NCI-H2029 (cell line): ENCODE measurements at places on chromosomes 4 and X.

GRCh38 chr4:116599859-116600258 is 485.5 kb downstream of the TRAM1L1 start:
- DNase-seq = no peak

DNA sequence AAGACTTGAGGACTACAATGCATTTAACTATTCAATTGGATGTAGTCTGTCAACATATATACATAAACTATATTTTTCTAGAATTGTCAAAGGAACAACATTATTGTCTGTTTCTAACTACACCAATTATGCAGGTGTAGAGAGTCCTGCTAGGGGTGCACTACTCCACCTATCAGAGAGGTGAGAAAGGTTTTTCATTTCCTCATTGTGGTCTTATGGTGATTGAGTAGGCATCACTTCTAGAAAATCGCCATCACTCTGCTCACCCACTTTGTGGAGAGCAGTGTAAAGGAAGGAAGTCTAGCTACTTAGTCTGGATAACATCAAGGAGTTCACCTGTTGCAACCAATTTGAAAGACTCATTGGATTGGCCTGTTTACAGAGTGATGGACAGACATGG is 4.4 kb upstream of the ADH1C start:
- no peak for DNase-seq

DNA sequence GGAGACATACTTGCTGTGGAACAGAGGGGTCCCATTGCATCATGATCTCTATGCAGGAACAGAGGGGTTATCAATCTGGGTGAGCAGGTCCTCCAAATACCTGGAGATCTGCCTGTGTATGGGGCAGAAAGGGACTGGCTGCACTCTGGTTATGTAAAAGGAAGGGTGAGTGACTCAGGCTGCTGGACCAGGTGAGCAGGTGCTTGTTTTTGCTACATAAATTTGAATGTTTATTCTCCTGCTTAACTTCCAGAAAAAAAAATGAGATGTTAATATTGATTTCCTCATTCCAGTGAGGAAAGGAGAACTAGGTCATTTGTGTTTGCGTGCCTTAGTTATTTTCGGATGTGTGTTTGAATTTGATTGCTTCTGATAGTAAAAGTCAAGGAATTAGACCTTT is 225.8 kb upstream of the TRAM1L1 start:
- DNase-seq = no peak

DNA sequence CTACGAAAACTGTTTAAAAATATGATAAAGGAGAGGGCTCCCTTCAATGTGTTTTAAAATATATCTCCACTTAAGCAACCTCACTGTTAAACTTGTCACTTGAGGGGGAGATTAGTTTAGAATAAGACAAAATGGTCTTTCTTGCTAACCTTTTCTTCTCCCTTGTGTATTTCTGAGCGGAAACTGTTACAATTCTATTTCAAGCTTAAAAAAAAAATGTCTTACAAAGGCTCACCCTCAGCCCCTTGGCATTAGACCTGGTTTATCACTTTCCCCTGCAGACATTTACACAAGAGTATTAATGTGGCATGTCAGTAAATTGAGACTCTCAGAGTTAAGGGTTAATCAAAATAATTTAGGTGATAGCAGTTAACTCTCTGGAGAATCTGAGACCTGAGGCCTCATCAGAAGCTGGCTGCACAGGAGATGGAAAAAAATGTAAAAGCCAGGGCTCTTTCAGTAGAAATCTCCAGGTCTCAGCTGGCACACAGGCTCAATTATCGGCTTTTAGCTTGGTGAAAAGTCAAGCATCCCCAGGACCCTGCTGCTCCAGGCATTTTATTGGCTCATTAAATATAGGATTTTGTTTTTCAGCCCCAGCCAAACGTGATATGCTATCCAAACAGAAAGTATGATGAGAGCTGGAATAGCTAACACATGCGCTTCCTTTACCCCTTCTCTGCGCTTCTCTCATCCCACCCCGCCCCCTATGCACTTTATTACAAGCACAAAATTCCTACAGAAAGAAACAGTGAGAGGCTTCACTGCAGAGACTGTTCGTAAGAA is 130.5 kb downstream of the PPA2 start:
- no peak for DNase-seq

DNA sequence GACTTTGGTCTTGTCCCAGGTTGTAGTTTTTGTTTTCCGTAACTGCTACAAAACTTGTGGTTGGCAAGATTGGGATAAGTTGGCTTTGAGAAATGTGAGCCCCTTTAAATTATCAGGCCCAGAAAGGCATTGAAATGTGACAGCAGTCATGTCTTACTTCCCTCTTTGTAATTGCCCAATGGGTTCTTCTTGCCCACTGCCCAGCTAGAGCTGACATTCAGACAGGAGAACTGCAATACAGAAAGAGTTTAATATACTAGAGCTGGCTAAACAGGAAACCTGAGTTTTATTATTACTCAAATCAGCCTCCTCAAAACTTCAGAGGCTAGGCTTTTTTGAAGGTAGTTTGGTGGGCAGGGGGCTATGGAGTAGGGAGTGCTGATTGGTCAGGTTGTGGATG is 288.3 kb downstream of the ZNF674 start:
- DNase-seq = no peak

DNA sequence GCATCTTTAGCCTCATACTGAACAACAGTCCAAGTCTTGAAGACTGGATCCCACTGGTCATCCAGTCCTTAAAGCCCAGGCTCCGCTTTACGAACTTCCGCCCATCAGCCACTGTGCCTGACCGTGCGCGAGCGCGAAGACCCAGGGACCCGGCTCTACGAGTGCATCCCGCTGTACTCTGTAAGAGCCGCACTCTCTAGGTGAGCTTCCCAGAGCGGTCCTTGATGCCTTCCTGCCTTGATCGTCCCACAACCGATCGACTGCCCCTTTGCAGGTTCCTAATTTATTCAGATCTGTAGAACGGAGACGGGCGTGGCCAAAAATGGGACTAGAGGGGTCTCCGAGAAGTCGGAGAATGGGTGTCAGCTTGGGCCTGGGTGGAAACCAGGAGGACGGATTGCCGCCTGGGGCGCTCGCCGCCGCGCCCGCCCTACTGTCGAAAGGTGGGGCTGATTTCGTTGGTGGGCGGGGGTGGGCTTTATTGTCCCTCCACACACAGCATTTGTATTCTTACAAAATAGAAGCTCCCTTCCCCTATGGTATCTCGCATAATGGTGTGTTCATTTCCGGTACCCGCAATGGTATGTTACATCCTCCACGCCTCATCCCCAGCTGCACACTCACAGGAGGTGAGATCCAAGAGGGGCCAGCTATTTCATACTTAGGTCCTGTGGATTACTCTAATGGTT is 42.3 kb upstream of the FAM156A start:
- DNase-seq = no peak

DNA sequence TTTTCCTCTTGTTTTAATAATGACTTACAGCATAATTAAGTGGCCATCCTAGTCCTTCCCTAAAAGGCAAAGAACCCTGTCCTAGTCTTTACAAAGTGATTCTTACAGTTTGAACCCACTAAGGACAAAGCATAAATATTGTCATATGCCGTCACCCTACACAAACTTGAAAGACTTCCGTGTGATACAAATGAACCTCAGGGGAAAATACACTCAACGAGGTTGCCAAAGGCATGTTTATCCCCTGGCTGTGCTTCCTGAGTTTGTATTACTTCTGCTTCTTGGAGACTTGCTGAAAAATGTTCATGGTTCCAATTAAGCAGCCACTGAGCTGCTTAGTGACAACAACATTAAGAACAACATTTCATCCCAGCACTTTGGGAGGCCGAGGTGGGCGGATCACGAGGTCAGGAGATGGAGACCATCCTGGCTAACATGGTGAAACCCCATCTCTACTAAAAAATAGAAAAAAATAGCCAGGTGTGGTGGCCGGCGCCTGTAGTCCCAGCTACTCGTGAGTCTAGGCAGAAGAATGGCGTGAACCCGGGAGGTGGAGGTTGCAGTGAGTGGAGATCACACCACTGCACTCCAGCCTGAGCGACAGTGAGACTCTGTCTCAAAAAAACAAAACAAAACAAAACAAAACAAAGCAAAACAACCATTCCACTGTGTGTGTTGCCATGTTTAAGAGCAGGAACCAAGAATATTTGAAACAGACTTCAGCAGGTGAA is 16.2 kb downstream of the RASSF6 start:
- no peak for DNase-seq

GRCh38 chr4:89029591-89029990 is 27.4 kb downstream of the FAM13A start:
- DNase-seq = no peak
